ENCODE measurements at places on chromosomes 13 and 19.

GRCh38 chr19:36060430-36060829 lies 5.7 kb downstream of the WDR62 start:
- no peak for DNase-seq

GRCh38 chr19:36488846-36489117 lies 579 bp downstream of the ZNF566 start:
- DNase-seq, result no peak

- DNase-seq, result no peak
Observed at GRCh38 chr19:34232566-34233481, 21.5 kb upstream of the GARRE1 start.

- no peak for DNase-seq
Observed at GRCh38 chr19:24078680-24079079, 8.3 kb upstream of the ZNF254 start.

DNA sequence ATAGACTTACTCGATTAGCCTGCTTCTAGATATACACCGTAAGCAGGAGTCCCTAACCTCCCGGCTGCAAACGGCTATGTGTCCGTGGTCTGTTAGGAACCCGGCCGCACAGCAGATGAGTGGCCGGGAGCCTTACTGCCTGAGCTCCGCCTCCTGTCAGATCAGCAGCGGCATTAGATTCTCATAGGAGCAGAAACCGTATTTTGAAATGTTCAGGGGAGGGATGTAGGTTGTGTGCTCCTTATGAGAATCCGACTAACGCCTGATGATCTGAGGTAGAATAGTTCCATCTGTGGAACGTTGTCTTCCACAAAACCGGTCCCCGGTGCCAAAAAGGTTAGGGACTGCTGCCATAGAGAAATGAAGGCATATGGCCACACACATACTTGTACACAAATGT lies 1491.9 kb downstream of the SLITRK5 start:
- DNase-seq, result no peak

DNA sequence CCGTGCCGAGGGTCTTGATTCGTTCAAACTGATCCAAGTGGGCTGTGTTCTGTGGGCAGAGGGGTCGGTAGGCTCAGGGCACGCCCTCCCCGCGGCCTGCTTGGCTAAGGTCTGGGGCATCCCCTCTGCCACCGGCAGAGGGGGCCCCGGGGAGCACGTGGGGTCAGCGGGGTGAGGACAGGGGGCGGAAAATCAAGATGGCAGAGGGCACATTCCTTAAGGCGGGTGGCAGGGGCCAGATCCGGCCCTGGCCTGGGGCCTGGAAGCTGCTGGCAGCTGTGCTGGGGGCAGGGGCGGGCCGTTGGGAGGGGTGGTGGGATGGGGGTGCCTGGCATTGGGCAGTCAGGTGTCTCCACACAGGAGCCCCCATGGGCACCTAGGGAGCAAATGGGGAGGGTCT lies 10.7 kb downstream of the PRKACA start:
- no peak for DNase-seq

DNA sequence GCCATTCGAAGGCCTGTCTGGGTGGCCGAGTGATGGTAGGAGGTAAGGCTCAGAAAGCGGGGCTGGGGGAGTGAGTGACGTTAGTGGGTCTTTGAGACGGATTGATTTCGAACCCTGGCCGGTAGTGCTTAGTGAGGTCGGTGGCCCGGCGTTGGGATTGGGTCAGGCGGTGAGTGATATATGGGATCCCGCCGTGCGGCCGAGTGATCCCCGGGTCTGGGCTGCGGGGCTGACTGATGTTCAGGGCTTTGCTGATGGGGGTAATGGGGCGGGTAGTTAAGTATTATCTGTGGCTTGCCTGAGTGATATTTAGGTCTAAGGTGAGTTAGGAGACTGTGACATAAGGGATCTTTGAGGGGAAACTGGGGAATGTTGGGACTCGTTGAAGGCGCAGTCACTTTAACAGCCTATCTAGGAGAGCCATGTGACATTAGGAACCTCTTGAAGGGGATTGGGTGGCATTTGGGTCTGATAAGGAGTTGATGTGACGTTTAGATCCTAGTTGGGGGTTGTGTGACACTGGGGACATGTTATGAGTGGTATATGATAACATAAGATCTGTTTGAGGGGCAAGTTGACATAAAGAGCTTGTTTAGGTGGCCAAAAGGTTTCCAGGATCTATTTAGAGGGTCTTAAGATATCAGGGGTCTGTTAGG lies 543 bp downstream of the PSMC4 start:
- DNase-seq, result no peak

- DNase-seq, result no peak
Observed at GRCh38 chr19:5823579-5824281, 15.8 kb downstream of the FUT6 start.

DNA sequence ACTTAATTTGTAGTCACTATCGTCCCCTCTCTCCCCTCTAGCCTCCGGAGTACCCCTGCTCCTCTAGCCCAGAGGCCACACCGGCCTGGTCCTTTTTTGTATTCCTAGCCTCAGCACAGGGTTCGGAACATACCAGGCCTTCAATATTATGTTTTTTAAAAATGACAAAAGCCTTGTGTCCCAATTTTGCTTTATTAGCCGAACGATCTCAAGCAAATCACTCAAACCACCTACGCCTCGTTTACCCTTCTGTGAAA lies 463 bp upstream of the POMP start:
- DNase-seq, result no peak

DNA sequence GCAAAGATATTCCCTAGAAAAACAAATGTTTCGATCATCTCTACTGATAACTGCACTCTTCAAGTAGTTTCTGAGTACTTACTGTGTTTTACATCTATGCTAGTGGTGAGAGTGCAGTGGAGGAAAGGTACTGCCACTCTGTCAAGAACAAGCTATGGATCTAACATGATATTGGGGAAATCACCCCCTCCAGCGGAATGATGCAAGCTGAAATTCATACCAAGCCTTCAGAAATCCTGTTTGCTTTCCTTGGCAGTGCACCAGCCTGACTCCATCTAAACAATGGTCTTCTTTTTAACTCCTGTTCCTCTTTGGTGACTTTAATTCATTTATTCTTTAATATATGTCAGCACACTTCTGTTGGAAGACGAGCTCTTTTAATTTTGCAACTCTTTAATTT lies 238.0 kb downstream of the PCDH9 start:
- DNase-seq, result no peak

DNA sequence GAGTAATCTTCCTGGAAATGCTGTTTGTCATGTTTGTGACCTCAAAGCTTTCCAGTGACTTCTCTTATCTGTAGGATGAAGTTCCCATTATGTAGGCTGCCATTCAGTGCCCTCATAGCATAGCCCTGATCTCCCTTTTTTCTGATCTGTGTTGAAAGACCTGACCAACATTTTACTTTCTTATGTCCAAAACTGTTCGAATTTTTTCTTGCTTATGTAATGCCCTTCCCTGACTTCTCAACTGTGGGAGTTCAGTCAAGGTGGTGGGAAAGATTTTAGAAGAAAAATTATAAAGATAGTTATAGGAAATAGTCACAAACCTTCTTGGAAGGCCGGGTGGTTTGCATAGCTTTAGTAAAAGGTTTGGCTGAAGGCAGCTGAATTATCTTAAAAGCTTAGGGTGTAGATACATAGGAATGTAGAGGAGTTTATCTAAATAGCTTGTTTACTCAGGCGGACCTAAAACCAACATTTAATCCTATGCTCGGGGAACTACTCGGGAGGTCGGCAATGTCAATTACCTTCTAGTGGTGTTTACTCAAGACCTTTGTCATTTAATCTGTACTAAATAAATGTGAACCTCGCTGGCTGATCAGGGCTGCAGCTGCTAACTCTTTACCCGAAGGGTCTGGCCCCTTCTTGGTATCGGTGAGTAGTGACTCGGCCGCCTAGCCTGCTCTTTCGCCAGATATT lies 44.3 kb downstream of the PSG3 start:
- DNase-seq, result no peak

DNA sequence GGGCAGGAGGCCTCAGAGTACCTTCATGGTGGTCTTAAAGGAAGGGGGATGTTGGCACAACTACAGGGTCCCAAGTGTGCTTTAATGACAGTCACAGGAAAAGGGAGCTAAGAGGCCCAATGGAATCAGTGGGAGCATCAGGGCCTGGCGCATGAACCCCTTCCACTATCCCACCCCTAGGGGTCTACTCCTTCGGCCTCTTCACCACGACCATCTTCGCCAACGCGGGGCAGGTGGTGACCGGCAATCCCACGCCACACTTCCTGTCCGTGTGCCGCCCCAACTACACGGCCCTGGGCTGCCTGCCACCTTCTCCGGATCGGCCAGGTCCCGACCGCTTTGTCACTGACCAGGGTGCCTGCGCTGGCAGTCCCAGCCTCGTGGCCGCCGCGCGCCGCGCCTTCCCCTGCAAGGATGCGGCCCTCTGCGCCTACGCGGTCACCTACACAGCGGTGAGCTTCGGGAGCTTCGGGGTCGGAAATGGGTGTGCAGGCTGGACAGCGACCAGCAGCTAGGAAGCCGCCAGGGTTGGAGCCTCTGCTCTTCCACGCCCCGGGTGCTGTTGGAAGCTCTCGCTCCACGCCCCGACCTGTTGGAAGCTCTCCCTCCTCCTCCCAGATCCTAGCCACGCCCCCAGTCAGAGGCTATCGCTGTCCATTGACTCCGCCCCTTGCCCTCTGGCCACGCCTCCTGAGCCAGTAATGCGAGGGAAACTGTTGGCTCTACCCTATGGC lies 6.0 kb downstream of the PLPPR2 start:
- DNase-seq, result no peak

DNA sequence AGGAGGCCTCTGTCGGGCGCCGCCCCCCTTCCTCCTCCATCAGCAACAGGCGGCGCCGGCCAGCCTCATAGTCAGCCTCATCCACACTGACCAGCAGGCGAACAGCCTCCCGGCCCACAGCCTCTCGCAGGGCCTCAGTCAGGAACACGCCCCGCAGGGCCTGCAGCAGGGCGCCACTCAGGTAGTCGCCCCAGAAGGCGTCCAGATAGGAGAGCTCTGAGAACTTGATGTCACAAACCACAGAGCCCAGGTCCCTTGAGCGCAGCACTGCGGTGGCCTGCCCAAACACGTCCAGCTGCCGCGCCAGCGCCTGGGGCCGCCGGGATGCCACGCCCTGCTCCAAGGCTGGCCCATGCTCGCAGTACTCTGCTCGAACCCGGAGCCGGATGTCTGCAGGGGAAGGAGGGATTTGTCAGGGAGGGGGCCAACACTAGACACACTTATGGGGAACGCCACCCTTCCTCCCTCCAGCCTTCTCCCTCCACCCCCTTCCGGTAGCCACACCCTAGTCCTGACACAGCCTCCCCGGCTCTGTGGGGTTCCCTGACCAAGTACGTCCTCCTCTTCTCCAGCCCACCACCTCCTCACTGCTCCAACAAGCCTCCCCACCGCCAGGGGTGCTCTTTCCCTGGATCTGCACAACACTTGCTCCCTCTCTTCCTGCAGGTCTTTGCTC lies 17.9 kb downstream of the DEDD2 start:
- peak; percentile 52 for DNase-seq

DNA sequence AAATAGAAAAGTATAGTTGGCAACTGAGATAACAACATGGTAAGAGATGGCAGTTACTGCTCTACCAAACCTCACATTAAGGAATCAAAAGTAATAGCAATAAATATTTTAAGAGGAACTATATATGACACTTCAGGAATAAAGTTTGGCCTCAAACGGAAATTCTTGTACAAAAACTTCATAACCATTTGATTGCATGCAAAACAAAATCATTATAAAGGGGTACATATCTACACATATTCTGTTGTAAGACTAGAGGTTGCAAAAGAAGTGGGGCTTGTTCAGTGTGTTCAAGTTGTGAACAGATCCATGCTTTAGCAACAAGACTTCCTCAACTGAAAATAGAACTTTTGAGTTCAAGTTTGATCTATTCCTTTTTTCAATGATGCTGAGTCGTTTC lies 133.5 kb upstream of the MIR17HG start:
- no peak for DNase-seq

- no peak for DNase-seq
Observed at GRCh38 chr19:39307822-39308530, 11.8 kb downstream of the IFNL1 start.

DNA sequence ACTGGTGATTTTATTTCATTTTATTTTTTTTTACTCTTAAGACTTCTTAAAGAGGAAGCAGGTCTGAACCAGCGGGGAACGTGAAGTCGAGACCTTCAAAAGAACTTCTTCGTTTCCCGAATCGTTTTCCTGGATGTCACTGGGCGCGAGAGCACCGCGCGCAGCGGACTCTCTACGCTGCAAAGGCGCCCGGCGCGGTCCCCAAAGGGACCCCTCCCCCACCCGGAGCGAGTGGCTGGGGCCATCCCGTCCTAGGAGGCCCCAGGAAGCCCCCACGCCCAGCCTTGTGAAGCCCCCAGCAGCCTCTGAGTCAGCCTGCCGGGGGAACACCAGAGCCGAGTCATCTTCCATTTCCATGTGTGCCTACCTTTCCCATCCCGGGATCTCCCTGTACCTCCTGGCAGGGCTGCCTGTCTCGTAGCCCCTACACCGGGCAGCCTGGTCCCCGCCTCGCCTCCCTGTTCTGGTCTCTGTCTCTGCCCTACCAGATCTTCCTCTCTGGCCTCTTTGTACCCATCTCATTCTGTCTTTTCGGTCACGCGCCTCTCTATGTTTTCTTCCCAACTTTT lies 608 bp downstream of the CD70 start:
- no peak for DNase-seq

- DNase-seq, result no peak
Observed at GRCh38 chr13:71030784-71031183, 836.2 kb downstream of the DACH1 start.

GRCh38 chr19:45577111-45577905 lies 7.3 kb downstream of the OPA3 start:
- DNase-seq, result no peak

GRCh38 chr19:32599258-32599657 lies 18.3 kb downstream of the PDCD5 start:
- DNase-seq, result no peak

DNA sequence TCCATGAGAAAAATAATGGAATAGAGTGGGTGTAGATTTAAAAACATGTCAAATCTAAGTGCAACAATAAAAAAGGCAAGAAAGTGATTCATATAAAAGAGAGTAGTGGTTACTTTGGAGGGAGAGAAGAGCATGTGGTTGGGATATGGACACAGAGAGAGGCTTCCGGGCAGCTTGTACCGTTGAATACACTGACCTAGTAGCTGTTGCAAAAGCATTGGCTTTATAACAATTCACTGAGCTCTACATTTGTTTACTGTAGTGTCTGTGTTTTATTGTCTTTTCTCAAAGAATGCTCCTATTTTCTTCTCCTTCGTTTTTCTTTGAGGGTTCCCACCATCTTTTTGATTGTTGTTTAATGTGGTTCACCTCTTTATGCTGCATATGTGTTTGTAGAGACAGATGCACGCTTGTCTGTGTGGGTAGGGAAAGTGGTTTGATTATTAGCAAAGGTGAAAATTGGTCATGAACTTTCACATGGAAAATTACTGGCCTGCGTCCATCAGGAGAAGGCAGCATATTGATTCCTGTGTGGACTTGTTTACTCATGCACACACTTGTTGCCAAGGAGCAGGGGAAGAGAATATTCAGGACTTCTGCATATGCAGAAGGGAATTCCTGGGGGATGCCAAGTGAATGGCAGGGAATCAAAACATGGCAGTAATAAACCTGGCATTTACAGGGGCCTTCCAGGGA lies 29.9 kb upstream of the IRS2 start:
- DNase-seq, result no peak

DNA sequence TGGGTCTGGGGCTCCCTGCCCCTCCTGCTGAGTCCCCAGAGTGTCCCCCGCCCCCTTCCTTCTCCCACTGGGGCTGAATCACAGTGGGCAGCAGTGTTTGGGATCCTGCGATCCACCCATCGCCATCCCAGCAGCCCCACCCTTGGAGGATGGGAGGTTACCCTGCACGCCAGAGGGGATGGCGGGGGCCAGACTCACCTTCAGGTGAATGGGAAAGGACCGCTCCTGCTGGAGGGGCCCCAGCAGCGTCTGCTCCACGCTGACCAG lies 569 bp downstream of the DLEU7 start:
- no peak for DNase-seq
